Activated CD4-positive, alpha-beta T cell treated with anti-CD3 and anti-CD28 coated beads, Interleukin-2, amount 10 ng/mL, durations not matched to agents 24 days and 14 days (primary cell): ENCODE measurements at places on chromosomes 6 and 20. TPM values are rescaled to one million over a fixed set of nuclear protein-coding genes. Genes with fewer than 3 reads are reported as not detected.

Gene HLA-DPA1
- 38.5 and 42.6 TPM in 2 replicates for total RNA-seq

Gene GFRAL
- total RNA-seq: not detected in 2 replicates

GRCh38 chr6:36949636-36950035, 4.9 kb upstream of the PI16 start:
- H3K4me1 ChIP-seq: peaks cover 40% of the 10 kb centered on the region
- H3K36me3 ChIP-seq: no peaks in the 10 kb centered on the region
- H3K4me3 ChIP-seq: no peak overlapping the region
- H3K27me3 ChIP-seq: peaks cover 8% of the 10 kb centered on the region
- DNase-seq: no peak

Gene PRKN
- not detected in 2 replicates for total RNA-seq

DNA sequence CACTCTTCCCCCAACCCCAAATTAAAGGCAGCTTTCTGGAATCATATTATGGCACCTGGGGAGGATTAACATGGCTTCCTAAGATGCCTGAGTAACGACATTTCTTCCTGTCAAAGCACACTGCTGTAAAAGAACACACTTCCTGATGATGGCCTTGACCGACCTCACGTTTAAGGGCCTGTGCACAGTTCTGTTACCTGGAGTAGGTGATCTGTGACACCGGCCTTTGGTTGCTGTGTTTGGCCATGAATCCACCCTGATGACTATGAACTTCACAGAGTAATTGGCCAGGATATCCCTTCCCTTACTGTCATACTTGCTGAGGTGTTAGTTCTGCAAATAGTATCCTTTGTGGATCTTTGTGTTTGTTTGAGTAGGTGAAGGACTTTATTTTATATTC, 45.8 kb downstream of the PLCB4 start:
- H3K27ac ChIP-seq: no peak overlapping the region
- H3K4me3 ChIP-seq: no peak overlapping the region
- no peaks in the 10 kb centered on the region for H3K27me3 ChIP-seq
- H3K4me1 ChIP-seq: no peaks in the 10 kb centered on the region
- H3K36me3 ChIP-seq: no peaks in the 10 kb centered on the region
- no peak for DNase-seq

DNA sequence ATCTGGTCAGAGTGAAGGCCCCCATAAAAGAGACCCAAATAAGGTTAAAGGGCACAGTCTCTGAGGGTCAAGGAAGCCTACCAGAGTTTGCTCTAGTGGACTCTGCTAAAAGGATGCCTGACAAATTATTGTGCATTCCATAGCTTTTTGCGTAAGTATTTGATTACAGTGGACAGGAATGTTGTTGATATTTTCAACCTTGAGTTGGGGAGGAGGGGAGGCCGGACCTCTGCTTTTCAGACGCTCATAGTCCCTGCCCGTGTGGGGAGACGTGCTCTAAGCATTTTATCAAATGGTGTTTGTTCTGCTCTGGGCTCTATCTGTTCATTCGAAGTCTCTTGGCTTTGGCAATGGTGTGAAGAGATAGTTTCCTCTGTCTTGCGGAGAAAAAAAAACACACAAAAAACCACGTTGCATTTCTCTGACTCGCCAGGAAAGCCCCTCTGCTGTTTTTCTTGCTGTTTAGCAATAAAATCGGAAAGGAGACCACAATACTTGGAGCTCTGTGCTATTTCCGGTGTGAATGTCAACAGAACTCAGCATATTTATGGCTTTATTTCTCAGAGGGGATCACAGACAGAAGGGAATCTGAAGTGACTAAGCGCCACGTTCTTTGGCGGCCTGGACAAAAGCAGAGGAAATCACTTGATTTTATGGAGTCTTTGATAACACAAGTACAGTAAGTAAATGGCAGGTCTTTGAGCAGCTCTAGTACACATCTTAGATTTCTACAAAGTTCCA, 159.8 kb downstream of the ZFP64 start:
- peaks cover 2% of the 10 kb centered on the region for H3K36me3 ChIP-seq
- H3K4me1 ChIP-seq: peaks cover 22% of the 10 kb centered on the region
- peak overlapping the region; percentile 85 for H3K27ac ChIP-seq
- peak; percentile 80 for DNase-seq

Gene CALHM6
- total RNA-seq: 24.8 and 30.7 TPM in 2 replicates

- no peak overlapping the region for H3K27ac ChIP-seq
- no peaks in the 10 kb centered on the region for H3K4me1 ChIP-seq
- H3K27me3 ChIP-seq: no peaks in the 10 kb centered on the region
- no peak for DNase-seq
- H3K36me3 ChIP-seq: no peaks in the 10 kb centered on the region
- H3K4me3 ChIP-seq: no peak overlapping the region
These were observed 669.0 kb upstream of the EYS start for GRCh38 chr6:66376001-66376400.

- peaks cover 33% of the 10 kb centered on the region for H3K4me1 ChIP-seq
- peak; percentile 81 for DNase-seq
- H3K27me3 ChIP-seq: no peaks in the 10 kb centered on the region
- peak overlapping the region; percentile 85 for H3K4me3 ChIP-seq
These were observed 534 bp downstream of the NANP start for GRCh38 chr20:25623225-25623735.

DNA sequence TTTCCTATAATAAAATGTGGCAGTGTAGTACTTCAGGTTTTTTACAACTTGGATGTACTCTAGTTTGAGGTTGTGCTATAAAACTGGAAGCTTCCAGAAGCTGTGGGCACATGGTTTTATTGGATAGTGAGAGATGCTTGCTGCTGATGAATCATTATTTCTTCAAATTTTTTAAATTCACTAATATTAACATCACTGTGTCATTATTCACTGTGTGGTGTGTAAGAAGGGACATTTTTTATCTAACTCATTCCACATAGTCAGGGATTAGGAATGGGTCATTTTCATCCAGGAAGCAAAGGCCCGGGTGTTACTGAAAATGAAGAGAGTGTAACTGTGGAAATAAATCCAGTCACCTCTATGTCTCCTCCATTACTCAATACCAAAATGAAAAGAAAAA, 421.0 kb downstream of the TENT5A start:
- no peaks in the 10 kb centered on the region for H3K27me3 ChIP-seq
- H3K27ac ChIP-seq: no peak overlapping the region
- H3K4me1 ChIP-seq: no peaks in the 10 kb centered on the region
- no peaks in the 10 kb centered on the region for H3K36me3 ChIP-seq

- DNase-seq: peak; percentile 57
- H3K4me3 ChIP-seq: no peak overlapping the region
- no peaks in the 10 kb centered on the region for H3K4me1 ChIP-seq
- H3K27me3 ChIP-seq: peaks cover 5% of the 10 kb centered on the region
- no peaks in the 10 kb centered on the region for H3K36me3 ChIP-seq
These were observed 95.4 kb downstream of the OGFRL1 start for GRCh38 chr6:71383901-71384489.

GRCh38 chr20:54114109-54114508, 43.7 kb upstream of the BCAS1 start:
- H3K27me3 ChIP-seq: peaks cover 7% of the 10 kb centered on the region
- no peak overlapping the region for H3K4me3 ChIP-seq
- H3K4me1 ChIP-seq: peaks cover 3% of the 10 kb centered on the region
- no peak for DNase-seq
